ENCODE measurements at places on chromosomes 6 and 20.

GRCh38 chr6:121437851-121438651 lies 2.6 kb downstream of the GJA1 start:
- DNase-seq, result no peak

GRCh38 chr6:112204350-112204706 lies 50.0 kb downstream of the LAMA4 start:
- DNase-seq, result no peak

DNA sequence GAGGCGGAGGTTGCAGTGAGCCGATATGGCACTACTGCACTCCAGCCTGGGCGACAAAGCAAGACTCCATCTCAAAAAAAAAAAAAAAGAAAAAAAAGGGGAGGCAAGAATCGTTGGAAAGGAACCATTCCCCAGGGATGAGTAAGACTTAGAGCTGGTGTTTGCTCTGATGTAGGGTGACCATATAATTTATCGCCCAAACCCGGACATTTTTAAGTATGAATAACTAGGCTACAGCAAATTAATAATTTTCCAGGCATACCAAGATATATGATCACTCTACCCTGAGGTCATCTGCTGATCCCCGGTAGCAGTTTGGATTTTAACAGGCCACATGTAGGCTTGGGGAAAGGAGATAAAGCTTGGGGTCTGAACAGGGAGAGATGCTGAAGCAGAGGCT lies 260.9 kb downstream of the BTBD9 start:
- DNase-seq, result no peak

- no peak for DNase-seq
These were observed 72.2 kb upstream of the CNKSR3 start for GRCh38 chr6:154582696-154583095.

DNA sequence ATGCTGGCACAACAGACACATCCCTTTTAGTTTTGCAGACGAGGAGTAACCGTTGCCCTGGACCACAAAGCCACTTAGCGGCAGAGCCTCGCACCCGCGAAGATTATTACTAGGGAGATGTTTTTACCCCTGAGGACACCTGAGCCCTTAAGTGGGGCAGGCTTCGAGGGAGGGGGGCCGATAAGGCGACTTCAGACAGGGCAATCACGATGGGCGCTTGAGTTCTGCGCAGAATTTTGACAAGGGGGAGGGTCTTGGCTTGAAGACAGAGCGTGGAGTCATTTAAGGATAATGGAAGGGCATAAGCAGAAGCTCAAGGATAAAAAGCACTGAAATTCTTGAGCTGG lies 650 bp upstream of the TTK start:
- DNase-seq, result no peak

DNA sequence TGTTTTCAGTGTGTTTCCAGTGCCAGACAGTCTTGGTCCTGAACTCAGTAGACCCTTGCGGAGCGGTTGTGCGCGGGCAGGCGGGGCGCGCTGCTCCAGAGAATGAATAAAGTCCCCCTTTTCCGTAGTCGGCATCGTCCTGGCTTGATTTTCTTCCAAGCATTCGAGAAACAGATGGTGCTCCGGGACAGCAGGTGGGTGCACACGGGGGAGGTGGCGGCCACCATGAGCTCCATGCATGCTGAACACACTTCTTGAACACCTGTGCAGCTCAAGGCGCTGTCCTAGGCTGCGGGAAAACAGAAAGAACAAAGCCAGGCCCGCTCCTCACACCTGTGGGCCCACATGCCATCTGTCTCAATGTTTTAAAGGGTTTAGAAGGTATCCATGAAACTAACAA lies 125.2 kb downstream of the TAF4 start:
- DNase-seq, result no peak

DNA sequence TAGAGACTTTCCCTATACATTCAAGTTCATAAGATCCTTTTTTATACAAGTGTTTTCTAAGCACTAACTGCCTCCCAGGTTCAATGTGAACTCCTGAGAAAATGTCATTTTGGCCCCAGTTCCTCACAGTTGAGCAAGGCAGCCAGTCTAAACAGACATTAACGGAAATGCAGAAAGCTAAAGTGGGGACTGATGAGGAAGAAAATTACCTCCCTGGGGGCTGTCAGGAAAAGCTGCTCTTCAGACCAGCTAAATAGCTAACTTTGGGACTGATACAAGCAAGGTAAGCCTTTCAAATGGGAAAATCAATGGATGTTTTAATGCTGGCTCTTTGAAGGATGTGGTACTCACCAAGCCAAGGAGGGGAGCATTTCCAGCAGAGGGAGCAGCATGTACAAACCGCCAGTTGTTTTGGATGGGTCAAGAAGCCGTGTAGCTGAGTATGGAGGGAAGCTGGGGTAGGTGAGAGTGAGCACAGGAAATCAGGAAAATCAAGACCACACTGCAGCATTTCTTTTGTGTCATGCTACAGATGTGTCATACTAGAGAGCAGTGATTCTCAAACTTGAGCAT lies 180.8 kb upstream of the CHD6 start:
- no peak for DNase-seq

DNA sequence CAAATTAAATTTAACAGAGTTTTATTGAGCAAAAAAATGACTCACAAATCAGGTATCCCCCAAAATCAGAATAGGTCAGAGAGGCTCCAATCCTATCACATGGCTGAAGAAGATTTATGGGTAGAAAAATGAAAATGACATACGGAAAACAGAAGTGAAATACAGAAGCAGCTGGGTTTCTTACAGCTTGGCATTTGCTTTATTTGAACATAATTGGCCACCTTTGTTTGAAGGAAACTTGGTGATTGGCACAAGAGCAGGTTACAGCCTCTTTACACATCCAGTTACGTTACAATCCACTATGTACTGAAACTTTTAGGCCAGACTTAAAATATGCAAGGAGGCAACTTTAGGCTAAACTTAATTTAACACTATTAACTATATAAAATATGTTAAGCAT lies 11.7 kb upstream of the TREM2 start:
- no peak for DNase-seq

- DNase-seq, result no peak
These were observed 204.8 kb upstream of the NOX3 start for GRCh38 chr6:155660251-155660977.

- DNase-seq, result no peak
These were observed 255.4 kb downstream of the TSHZ2 start for GRCh38 chr20:53227523-53227922.

DNA sequence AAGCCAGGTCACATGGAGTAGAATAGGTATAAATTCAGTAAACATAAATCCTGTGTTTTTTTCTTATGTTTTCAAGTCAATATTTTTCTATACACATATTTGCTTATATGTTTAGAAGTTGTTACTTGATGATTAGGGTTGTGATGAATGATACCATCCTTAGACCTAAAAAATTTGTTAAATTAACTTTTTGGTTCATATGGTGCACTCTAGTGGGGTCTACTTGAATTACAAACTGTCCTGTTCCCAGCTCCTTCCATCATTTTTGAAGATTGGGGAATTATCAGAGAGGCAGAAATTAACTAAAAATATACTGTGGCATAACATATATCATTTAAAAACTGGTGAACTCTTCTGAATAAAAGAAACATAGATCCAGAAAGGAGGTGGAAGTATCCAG lies 48.3 kb upstream of the RIPPLY2 start:
- no peak for DNase-seq

DNA sequence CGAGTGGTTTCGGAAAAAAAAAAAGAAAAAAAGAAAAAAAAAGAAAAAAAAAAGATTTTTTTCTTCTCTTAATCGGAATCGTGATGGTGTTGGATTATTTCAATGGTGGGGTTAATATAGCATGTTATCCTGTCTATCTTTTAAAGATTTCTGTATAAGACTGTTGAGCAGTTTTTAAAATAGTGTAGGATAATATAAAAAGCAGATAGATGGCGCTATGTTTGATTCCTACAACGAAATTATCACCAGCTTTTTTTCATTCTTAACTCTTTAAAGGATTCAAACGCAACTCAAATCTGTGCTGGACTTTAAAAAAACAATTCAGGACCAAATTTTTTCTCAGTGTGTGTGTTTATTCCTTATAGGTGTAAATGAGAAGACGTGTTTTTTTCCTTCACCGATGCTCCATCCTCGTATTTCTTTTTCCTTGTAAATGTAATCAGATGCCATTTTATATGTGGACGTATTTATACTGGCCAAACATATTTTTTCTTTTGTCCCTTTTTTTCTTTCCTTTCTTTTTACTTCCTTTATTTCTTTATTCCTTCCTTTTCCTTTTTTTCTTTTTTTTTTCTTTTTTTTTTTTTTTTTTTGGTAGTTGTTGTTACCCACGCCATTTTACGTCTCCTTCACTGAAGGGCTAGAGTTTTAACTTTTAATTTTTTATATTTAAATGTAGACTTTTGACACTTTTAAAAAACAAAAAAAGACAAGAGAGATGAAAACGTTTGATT lies 3.6 kb downstream of the SOX4 start:
- DNase-seq, result no peak

- peak; percentile 41 for DNase-seq
These were observed 806 bp downstream of the MICAL1 start for GRCh38 chr6:109454496-109455436.

- no peak for DNase-seq
These were observed 1265.4 kb upstream of the MAP3K7 start for GRCh38 chr6:91852252-91852651.

DNA sequence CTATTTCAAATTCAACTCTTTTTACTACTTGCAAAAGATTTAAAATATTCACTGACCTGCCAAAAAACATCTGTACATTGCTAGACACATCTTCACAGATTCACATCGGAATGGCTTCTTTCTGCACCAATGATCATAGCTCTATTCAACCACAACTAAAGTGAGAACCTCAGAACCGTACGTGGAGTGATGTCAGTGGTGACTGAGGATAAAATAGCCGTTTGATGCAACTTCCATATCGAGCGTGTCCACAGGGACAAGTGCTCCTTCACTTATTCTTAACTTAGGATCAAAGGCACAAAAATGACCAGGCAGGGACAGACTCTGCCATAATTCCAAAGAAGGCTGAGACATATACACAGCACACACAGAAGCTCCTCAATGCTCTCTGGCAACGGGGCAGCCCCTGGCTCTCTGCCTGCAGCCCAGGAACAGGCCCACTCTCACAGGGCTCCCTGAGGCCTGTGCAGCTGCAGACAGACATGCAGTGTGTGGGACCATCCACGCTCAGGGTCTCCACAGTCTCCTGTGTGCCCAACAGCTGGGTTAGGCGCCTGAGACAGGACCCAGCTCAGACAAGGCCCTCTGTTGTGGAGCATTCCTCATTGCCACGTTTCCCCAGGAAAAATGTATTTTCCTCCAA lies 22.8 kb downstream of the FYN start:
- DNase-seq, result no peak

- DNase-seq, result no peak
These were observed 98.0 kb downstream of the TTLL2 start for GRCh38 chr6:167422934-167423333.

- no peak for DNase-seq
These were observed 4.6 kb downstream of the PTPRK start for GRCh38 chr6:128515550-128516513.

GRCh38 chr6:113586413-113587077 lies 270.6 kb upstream of the MARCKS start:
- no peak for DNase-seq

DNA sequence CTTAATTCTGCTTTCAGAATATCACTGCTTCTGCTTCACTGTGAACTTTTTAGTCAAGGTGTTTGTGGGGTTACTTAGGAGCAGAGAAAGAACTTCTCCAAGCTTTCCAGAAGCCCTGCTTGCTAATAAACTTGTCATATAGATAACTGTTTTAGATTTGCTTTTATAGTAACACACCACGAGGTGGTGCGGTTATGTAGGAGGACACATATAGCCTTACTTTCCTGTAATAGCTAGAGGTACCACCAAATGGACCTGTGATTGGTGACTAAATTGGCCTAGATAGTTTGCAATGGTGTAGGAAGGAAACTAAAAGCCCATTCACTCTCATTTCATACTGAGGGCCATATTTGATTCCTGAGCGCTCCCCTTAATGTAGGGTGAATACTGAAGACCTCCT lies 52.3 kb upstream of the BCLAF1 start:
- DNase-seq, result no peak

- no peak for DNase-seq
These were observed 117.4 kb downstream of the FAXC start for GRCh38 chr6:99232056-99232455.

- no peak for DNase-seq
These were observed 438.3 kb downstream of the UTRN start for GRCh38 chr6:144723431-144723830.

- DNase-seq, result no peak
These were observed 1.4 kb upstream of the ARMC12 start for GRCh38 chr6:35735452-35735851.
